ENCODE measurements at places on chromosomes 4 and X.

GRCh38 chrX:127038065-127038464 is 218.5 kb downstream of the PRR32 start:
- DNase-seq, result no peak

- DNase-seq, result no peak
Observed at GRCh38 chr4:139786494-139787354, 121.1 kb downstream of the MGST2 start.

DNA sequence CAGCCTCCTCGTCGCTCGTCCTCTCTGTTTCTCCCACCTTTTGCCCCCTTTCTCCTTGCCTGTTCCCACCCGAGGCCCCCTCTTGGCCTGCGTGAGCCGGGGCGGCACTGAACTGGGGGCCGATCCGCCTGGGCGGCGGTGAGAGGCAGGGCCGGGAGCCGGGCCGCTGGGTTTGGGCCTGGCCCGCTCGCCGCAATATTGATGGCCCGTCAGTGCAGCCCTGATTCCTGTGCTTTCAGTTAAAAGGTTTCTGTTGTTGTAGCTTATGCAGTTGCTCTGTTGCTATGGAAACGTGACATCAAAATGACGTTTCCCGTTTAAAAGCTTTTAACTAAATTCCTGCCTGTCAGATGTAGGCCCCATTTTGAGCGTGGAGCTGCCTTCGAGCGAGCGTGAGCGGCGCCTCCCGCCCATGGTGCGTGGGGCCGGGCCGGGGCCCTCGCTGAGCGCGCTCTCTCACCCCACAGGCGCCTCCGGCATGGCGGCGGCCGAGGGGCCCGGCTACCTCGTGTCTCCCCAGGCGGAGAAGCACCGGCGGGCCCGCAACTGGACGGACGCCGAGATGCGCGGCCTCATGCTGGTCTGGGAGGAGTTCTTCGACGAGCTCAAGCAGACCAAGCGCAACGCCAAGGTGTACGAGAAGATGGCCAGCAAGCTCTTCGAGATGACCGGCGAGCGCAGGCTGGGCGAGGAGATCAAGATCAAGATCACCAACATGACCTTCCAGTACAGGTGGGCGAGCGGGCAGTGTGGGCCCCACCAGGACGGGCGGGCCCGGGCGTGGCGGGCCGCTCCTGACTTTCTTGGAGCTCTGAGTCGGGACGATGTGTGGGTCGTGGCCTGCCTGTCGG is at the start of gene MSANTD1:
TSS of gene MSANTD1 (plus strand) at position 349 of the 851 bp plus-strand sequence. CDS start at position 413, 64 bp downstream.
- DNase-seq, result peak; percentile 35

DNA sequence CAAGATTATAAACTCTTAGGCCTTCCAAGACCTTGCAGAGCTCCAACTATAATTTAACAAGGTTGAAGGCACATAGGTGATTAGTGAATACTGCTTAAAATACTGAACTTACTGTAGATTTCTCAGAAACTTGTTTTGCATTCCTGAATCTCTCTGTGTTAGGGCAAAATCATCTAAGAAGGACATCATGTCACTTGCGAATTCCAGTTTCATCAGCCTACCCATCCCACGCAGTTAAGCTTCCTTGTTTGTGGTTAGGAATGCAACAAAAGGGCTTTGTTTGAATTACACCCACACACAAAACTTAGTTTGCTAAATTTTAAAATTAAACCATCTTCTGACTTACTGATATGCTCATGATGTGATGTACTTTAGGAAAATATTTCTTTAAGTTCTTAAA is 174.0 kb downstream of the SOWAHB start:
- peak; percentile 81 for DNase-seq

DNA sequence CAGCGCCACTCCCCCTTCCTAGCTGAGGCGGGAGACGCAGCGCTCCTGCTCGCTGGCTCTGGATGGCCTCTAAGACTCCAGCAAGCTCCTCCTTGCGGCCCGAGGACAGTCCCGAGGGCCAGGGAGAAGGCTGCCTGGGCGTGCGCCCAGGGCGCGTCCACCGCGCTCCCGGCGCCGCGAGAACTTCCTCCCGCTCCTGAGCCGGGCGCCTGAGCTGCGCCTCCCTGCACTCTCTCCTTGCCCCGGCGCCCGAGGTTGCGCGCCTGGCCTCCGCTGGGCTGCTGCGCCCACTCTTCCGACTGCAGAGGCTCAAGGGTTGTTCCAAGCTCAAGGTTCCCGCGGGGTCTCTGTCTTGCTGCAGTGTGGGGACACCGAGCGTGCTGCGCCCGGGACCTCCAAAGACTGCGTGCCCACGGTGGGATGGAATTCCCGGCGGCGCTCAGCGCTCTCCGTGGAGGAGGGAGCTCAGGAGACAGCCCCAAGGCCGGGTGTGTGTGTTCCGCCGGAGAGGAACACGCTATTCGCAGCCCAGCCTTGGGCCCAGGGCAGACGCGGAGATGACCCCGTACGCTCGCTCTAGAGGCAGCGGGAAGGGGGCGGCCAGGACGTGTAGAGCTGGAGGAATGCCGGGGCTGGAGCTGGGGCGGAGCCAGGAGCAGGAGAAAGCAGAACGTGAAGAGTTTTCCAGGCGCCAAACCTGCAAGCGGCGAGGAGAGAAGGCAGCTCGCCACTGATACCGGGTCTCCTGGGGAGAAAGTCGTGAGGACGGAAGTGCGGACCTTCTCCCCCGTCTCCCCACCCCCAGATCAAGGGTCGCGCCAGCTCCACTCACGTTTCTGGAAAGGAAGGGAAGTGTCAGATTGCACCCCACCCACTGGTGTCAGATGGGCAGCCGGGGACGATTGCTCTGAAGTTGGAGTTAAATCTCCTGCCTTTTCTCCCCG is at the start of gene ARHGAP6:
TSS of gene ARHGAP6 (minus strand) at position 753 of the 944 bp plus-strand sequence. CDS start 1,092 bp downstream, outside the sequence.
- peak; percentile 55 for DNase-seq

DNA sequence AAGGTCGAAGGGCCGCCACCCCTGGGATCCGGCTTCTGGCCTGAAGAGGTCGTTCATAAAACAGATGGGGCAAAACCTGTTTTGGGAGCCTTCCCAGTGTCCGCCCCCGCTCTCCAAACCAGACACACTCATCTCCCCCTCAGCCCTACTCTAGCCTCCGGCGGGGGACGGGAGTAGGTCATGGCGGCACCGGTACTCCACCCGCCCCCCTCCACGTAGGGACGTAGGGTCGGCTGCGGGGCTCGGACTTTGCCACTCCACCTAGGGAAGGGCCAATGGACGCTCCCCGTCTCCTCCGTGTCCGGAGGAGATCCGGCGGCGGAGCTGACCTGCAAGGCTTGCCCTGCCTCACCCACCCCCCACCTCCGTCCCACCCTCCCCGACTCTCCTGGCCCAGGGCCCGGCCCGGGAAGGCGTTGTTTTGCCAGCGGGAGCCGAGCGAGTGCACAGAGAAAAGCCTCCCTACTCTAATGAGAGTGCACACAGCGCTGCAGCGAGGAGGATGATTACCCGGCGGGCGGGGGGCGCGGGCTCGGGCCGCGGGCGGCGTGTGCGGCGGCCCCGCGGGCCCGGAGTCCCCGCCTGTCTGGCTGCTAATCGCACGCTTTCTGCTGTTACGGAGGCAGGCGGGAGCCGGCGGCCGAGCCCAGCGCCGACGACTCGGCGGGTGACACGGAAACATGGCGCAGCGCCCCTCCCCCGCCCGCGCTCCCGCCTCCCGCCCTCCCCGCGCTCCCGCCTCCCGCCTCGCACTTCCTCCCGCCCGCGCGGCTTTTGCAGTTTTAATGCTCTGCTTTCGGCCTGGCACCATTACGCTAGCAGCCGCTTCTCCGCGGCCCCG is 8.3 kb upstream of the BCOR start:
- DNase-seq, result peak; percentile 60

DNA sequence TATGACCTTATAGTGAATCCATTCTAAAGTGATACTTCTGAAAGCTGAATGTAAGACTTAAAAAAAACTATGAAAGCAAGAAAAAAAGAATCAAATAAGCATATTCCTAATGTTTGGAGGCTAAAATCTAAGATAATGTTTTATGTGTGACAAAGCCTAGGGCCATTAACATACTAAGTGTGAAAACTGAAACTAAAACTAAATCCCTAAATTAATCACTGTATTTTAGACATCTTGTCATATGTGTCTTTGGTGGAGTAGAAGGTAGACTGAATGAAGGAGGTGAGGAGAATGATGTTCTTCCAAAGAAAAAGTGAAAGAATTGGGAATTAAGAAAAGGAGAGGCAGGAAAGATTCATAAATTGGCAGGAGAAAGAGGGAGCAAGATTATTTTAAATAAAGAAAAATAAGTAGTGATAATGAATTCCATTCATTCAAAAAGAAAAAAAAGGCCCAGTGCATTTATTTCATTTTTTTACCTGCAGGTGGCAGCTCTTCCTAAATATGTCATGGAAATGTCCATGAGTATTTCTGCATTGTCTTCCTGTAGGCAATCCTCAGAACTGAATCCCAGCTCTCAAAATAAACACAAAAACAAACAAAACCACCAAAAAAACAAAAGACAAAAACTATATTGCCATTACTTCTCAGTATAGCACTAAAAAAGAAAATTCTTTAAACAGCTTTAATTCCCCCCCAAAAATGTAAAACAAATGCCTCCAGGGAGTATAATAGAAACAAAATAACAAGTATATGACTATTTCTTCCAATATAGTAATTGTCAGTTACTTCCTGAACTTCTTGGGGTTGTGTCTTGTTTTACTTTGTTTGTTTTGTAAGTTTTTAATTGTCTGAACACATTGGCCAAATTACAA is 17.0 kb upstream of the AP1AR start:
- peak; percentile 33 for DNase-seq

DNA sequence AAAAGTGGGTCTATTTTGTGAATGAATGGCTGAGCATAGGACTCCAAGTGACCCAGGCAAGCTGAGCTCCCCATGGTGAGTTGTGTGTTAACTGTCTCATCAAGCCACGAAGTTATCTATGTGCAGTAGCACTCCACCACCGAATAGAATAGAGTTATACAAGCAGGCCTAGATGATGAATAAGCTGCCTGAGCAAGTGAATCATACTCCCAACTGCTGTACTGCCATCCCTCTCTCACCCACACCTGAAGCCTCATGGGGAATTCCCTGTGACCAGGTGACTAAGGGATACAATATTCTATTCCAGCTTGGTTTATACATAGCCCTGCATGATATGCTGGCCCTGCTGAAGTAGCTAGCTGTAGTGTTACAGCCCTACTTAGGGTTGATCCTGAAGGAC is 38.7 kb downstream of the KDM5C start:
- DNase-seq, result peak; percentile 31

DNA sequence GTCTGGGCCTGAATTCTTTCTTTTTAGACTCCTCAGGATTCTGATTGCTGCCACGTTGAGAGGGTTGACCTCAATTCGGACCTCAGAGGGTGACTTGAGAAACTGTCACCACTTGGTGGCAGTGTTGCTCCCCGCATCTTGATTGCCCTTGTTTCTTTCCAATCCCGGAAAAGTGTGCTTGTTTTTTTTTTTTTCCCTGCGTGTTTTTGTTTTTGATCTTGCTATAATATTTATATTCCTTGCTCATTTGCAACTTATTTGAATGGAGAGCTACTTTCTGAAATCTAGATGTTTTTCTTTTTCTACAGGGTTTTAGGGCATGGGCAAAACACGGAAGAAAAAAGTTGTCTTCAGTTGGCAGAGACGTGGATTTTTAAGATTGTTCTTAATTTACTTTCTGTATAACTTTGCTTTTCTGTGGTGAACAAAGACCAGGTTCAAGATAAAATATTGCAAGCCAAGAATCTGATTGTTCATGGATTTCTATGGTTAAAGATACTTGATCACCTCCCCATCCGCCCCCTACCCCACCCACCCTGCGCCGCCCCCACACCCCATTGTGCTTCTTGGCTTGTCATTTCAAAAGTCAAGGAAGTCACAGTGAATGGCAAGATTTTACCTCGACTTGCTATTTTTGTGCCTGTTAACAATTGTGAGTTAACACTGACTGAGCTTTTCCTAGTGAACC is 102.0 kb downstream of the PTTG2 start:
- DNase-seq, result peak; percentile 74

- DNase-seq, result peak; percentile 34
Observed at GRCh38 chr4:27318740-27319139, 458.1 kb downstream of the STIM2 start.

DNA sequence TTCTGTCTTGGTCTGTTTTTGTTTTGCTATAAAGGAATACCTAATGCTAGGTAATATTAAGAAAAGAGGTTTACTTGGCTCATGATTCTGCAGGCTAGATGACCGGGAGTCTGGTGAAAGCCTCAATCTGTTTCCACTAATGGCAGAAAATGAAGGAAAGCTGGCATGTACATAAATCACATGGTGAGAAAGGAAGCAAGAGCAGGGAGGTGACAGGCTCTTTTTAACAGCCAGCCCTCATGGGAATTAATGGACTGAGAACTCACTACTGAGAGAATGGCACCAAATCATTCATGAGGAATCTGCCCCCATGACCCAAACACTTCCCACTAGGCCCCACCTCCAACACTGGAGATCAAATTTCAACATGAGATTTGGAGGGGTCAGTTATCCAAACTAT is 27.6 kb downstream of the SATL1 start:
- DNase-seq, result no peak

DNA sequence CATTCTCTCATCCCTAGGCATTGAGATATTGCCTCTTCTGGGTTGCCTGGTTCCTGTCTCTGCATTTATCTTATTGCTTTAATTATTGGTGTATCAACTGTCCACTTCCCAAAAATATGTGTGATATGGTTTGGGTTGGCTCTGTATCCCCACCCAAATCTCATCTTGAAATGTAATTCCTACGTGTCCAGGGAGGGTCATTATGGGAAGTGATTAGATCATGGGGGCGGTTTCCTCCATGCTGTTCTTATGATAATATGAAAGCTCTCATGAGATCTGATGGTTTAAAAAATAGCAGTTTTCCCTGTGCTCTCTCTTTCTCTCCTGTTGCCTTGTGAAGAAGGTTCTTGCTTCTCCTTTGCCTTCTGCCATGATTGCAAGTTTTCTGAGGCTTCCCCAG is 308.3 kb upstream of the HS3ST1 start:
- no peak for DNase-seq

DNA sequence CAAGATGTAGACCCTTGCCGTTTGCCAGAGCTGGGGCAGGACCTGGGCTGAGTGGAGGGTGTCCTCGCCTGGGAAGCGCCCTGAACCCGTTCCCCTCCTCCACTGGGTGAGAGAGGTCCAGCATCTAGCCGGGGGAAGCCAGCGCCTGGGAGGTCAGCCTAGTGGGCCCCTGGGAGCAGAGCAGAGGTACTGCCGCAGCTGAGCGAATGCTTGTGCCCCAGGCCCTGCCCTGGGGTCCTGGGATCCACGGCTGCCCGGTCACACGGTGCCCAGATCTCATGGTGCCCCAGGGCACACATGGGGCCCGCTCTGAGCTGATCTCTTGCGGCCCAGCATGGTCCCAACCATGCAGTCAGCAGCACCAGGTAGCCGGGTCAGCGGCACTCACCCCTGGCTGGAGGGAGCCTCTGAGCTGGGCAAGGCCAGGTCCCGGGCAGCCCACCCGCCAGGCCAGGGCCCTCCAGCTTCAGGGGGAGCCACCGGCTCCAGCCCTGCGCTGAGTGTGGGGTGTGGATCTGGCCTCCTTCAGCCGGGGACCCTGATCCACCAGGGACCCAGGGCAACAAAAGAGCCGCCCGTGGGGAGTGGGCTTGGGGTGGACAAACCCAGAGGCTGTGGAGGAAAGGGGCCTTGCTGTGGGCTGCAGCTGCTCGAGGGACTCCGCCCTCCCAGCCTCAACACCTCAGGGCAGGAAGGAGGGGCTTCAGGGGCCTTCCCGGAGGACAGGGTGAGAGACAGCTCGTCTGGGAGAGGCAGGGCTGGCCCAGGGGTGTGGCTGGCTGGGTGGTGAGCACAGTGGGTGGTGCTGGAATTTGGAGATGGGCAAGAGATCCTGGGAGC is 4.1 kb upstream of the CPLX1 start:
- DNase-seq, result no peak

- DNase-seq, result no peak
Observed at GRCh38 chr4:81485310-81485980, 13.7 kb upstream of the RASGEF1B start.

- DNase-seq, result no peak
Observed at GRCh38 chrX:103630171-103630511, 1.4 kb downstream of the TCEAL1 start.

- no peak for DNase-seq
Observed at GRCh38 chrX:2445662-2446623, 54.8 kb downstream of the DHRSX start.
